Body of pancreas (tissue), 4 donors: ENCODE measurements at places on chromosomes 7 and 10. TPM values are rescaled to one million over a fixed set of nuclear protein-coding genes. Genes with fewer than 3 reads are reported as not detected.

DNA sequence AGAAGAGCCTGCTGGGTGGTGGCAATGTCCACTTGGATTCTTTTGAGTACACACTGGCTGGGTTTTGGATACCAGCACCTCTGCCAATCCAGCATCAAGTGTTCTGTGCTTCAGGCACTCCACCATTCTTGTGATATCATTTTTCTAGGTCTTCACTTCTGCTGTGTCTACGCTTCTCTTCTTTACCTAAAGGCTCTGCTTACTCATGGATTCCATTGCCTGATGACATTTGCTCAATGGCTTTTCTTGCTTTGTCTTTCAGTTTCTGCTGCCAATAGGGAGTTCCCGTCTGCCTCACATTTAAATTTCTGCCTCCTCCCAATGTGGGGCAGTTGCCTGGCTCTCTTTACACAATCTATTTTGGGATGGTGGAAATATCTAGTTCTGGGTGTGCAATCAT is 12.7 kb upstream of the PAPSS2 start:
- no peak for DNase-seq
- no peaks in the 10 kb centered on the region for H3K36me3 ChIP-seq
- H3K27me3 ChIP-seq, result no peaks in the 10 kb centered on the region

DNA sequence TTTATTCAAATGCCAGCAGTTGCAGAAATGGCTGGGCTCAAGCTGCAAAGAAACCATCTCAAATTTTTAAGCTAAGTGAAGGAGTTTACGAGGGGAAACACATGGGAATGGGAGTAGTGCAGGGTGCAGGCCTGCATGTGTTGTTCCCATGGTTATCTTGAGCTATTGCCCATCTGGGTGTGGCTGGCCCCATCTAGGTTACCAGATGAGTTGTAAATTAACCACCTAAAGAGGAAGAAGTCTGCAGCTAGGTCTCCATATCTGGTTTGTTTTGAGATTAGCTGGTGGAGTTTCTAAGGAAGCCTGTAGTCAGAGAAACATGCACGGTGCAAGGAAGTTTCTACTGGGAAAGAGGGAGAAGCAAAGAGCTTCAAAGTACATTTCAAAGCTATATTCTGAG is 23.3 kb upstream of the STEAP2 start:
- H3K27ac ChIP-seq, result no peak overlapping the region
- no peaks in the 10 kb centered on the region for H3K27me3 ChIP-seq
- H3K4me3 ChIP-seq, result no peak overlapping the region
- H3K4me1 ChIP-seq, result peaks cover 9% of the 10 kb centered on the region
- H3K36me3 ChIP-seq, result no peaks in the 10 kb centered on the region

SORCS1 gene
- total RNA-seq, result 6.0 TPM

- no peak for DNase-seq
- no peaks in the 10 kb centered on the region for H3K36me3 ChIP-seq
- peaks cover 79% of the 10 kb centered on the region for H3K4me1 ChIP-seq
- H3K27me3 ChIP-seq, result no peaks in the 10 kb centered on the region
- H3K27ac ChIP-seq, result peak overlapping the region; percentile 90
Measured at GRCh38 chr7:98285157-98286092, 3.9 kb downstream of the BRI3 start.

DNA sequence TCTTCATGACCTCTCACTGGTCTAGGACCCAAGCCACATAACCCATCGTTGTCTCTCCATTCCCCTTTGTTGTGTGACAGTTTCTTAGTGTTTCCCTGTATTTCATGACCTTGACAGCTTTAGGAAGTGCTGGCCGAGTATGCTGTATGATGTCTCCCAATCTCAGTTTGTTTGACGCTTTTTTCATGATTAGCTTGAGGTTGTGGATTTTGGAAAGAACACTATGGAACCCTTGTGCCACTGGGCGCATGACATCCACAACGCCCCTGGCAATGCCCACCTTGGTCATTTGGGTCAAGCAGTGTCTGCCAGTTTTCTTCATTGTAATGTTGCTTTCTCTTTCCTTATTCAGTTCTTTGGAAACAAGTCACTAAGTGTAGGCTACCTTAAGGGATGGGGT is 52.3 kb downstream of the RBM33 start:
- no peak for DNase-seq
- no peaks in the 10 kb centered on the region for H3K27me3 ChIP-seq
- H3K36me3 ChIP-seq, result peaks cover 4% of the 10 kb centered on the region
- H3K4me3 ChIP-seq, result no peak overlapping the region
- H3K27ac ChIP-seq, result no peak overlapping the region

DNA sequence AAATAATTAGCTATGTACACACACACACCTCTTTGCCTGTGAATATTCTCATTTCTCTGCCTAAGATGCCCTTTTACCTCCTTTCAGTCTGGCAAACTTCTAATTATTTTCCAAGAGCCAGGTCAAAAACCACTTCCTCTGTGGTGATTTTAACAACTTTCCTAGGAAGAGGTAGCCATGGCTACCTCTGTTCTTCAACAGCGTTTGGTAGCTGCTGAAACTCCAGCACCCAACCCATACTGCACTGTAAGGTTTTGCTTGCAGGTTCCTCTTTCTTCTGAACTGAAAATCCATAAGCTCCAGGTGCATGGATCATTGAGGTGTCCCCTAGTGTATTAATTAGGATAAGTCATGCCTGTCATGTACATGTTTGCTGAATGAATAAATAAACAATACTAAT is 25.6 kb downstream of the NRCAM start:
- H3K4me1 ChIP-seq, result peaks cover 47% of the 10 kb centered on the region
